Activated T-helper 2 cell treated with anti-CD3 and anti-CD28 coated beads, Interferon-gamma antibody, Interleukin-2, Interleukin-4, amounts not matched to agents 10 μg/mL and 5 μg/mL and 100 μg/mL, durations not matched to agents 14 hours and 24 hours and 36 hours (primary cell): ENCODE measurements at places on chromosomes 2 and 18.

GRCh38 chr2:190607014-190607597 is 41.8 kb upstream of the NAB1 start:
- DNase-seq: no peak

GRCh38 chr2:158753641-158754611 is 41.2 kb upstream of the DAPL1 start:
- peak; percentile 11 for DNase-seq

DNA sequence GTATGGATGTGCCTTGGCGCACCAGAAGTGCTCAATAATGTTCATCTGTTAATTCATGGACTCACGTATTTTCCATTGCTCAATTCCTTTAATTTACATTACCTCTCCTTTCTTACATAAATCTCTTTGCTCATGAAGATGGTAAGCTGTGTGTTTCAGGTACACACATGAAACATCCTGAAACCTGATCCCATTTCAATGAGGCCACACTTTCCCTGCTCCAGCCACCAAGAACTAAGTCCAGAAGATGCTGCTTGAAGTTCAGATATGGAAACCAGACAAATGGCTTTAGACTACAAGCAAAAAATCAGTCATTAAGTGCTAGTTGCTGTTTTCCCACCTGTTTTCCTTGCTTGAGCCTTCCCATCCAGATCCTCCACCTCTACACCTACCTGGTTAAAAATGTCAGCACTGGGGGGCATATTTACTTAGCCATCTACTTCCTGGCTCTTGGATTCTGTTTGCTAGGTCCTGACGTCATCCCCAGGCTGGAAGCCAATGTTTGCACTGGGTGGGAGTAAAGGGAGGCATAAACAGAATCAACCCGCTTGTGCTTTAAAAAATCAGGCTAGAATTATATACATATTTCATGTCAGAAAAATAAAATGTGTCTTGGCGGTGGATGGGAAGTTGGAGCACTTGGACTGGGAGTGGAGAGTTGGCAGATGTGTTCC is 309.7 kb downstream of the OSR1 start:
- DNase-seq: no peak

GRCh38 chr2:231386446-231386845 is 9.1 kb upstream of the B3GNT7 start:
- no peak for DNase-seq

DNA sequence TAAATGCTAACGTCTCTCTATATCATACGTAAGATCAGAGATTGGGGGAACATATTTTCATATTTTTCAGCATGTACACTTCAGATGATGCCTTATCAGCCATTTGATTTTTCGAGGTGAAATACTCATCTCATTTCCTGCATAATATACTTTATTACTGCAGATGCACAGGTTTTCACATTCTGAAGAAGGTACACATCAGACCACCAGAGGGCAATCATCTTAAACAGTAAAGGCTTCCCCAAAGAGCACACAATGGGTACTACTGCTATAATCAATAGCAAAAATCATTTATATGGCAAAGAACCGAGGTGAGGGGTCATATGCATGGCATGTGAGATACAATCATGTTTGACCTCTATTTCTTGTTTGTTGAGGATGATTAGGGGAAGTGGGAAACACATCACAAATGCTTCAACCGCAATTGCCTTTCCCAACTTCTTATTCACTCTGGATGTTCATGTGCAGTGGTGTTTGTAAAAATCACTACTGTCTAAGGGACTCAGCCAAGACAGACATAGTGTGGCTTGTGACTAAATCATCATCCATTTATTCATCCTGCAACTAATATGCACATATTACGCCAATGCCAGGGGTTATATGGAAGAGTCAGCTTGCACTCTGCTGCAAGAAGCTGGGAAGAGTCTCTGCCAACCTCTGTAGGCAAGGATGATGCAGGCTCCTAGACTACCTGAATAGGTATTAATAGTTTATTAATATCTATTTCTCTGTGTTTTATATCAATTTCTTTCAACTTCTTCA is 118.7 kb downstream of the EPB41L3 start:
- no peak for DNase-seq

DNA sequence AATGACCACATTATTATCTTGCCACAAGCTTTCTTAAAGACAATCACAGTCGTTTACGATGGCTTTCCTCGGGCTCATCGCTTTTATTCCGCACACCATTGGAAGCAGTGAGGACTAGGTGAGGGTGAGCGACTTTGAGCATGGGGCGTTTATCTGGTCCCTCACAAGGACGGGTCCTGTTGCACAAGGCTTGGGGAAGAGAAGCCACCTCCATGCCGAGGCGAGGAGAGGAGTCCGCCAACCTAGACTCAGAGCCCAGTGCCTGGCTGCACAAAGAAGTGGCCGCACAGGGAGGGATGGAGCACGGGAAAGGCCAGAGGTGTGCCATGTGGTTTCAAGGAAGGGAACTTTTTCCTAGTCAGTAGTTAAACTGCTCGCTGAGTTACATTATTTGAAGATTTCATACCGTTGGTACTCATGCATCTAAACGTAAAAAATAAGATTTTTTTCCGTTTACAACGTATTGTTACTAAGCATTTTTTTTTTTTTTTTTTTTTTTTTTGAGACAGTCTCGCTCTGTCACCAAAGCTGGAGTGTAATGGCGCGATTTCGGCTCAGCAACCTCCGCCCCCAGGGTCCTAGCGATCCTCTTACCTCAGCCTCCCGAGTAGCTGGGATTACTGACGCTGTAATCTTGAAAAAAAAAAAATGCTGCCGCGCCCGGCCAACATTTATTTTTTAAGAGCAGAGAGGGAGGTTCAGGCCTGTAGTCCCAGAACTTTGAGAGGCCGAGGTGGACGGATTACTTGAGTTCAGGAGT is 849 bp upstream of the CYP27C1 start:
- no peak for DNase-seq

DNA sequence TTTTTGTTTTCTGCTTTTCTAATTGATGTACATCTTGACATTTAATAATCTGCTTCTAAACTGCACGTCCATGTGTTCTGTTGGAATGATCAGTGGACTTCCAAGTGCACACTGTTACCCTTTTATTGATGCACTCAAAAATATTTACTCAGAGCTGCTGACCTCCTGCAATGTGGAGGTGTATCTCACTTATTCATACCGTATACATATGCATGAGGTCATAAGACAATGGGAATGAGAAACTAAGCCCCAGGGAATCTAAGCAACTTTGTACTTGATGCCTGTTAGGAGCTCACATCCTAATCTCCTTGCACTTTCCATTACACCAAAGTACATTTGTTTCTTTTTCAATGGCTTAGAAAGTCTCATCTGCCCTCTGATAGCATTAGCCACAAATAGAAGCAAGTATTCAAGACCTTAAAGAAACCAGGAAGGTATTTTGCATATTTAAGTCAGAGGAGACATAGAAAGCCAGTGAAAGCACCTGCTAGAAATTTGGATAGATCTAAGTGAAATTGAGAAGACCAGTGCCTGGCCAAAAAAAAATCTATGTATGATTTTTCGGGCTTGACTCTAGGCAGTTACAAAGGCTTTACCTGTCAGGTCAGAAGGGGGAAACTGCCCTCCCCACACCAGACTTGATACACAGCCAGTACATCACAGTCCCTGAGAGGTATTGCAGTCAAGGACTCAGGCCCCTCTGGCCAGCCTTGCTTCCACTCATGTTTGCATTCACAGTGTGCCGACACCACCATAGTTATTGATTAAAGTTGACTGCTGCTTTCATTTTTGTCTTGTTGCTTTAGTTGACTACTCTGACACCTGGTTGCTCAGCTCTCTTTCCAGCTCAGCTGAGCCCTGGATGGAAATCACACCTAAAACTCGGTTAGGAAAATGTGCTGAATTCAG is 391.7 kb upstream of the CYRIA start:
- no peak for DNase-seq

- DNase-seq: no peak
Measured at GRCh38 chr2:227942021-227942420, 70.6 kb downstream of the DAW1 start.

DNA sequence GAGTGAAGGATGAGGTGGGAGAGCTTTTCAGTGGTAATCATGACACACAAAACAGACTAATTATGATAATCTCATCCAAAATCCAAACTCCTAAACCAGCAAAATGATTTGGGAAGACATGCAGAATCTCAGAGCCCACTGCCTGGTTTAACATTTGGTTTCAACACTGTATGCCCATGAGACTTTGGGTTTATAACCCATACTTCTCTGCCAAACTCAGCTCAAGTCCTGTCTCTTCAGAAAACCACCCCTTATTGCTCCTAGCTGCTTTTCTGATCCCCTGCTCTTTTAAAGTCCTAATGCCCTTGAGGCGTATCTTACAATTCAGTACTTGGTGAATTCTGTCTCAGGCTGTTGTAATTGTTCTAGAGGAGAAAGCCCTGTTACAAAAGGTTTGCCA is 593.0 kb upstream of the ID2 start:
- DNase-seq: no peak

- no peak for DNase-seq
Measured at GRCh38 chr2:133426791-133427190, 141.5 kb downstream of the NCKAP5 start.

- DNase-seq: no peak
Measured at GRCh38 chr18:58158008-58158407, 114.0 kb downstream of the NEDD4L start.

DNA sequence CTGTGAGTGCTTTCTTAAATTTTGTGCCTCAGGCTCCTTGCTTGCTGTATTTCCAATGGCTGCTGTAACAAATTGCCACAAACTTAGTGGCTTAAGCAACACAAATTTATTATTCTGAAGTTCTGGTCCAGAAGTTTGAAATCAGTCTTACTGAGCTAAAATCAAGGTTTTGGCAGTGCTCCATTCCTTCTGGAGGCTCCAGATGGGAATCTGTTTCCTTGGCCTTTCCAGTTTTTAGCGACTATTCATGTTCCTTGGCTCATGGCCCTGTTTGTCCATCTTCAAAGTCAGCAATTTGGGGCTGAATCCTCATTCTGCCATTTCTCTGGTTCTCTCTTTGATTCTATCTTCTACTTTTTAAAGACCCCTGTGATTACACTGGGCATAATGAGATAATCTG is 31.8 kb downstream of the STRADB start:
- DNase-seq: no peak

DNA sequence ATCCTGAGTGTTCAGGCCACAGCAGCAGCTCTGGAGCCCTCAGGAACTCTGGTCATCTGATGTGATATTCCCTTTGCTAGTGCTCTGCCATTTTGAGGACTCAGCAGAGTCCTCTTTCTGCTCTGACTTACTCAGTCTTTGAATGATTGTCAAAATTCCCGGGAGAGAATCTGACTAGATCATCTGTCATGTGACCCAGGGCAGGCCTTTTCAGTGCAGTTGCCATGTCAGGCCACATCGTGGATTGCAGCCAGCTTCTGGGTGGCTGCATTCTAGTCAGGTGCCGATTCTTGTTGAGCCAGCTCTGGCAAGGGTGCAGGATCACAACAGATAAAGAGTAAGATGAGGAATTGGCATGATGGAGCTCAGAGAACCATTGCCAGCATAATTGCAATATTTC is 795.6 kb downstream of the CPS1 start:
- no peak for DNase-seq

GRCh38 chr2:103276869-103277268 is 515.0 kb downstream of the TMEM182 start:
- no peak for DNase-seq

- no peak for DNase-seq
Measured at GRCh38 chr2:219107758-219108157, 47.0 kb upstream of the IHH start.

GRCh38 chr2:237652181-237652580 is 24.8 kb downstream of the LRRFIP1 start:
- DNase-seq: no peak

DNA sequence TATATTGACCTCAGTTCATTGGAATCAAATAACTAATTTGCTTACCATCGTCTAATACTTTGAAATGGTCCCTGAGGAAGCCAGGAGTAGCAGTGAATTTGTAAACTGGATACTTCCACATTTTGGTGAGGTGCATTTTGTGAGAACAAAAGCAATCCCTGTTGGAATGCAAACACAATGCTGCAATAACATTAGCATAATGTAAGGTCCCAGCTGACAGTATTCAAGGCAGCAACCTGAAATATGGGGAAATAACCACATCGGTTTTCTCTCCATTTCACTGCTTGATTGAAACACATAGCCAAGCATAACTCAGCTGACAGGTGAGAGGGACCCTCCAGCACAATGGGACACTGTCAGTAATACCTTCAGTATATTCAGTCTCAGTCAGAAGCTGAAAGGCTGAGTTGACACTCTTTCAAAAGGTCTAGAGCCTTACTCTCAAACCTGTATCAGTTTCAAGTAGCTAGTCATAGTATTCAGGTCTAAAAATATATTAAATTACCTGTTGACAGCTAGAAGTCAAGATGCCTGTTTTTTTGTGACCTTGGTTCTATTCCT is 1311.9 kb upstream of the NRXN1 start:
- DNase-seq: no peak

DNA sequence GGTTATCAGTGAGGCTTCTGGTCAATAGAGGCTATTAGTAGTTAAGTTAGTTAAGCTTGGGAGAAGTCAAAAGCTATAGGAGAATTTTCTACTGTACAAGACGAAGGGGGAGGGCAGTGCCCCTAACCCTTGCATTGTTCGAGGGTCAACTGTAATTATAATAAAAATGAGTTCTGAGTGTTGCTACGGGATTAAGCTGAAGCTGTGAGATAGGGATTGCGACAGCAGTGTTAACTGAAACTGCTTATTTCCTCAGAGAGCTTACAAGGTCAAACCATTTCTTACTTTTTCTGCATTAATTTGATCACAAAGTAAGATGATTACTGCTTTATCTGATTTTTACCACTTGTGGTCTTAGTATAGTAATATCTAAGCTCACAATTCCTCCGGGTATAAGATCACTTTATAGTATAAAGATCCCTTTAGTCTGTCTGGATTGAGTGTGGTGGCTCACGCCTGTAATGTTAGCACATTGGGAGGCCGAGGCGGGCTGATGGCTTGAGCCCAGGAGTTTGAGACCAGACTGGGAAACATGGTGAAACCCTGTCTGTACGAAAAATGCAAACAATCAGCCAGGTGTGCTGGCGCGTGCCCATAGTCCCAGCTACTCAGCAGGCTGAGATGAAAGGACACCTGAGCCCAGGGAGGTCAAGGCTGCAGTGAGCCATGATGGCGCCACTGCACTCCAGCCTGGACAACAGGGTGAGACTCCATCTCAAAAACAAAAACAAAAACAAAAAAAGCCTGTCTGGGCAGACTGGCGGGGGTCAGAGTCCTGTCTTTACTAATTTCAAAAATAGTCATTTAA is 119.5 kb upstream of the TLK1 start:
- DNase-seq: no peak

GRCh38 chr2:226758921-226759640 is 40.5 kb downstream of the IRS1 start:
- DNase-seq: no peak

- DNase-seq: peak; percentile 53
Measured at GRCh38 chr2:158457092-158457825, 507 bp downstream of the PKP4 start.

- DNase-seq: no peak
Measured at GRCh38 chr2:120283649-120284048, 31.0 kb downstream of the RALB start.
